Sigmoid colon (tissue), 7 donors: ENCODE measurements at places on chromosomes 3 and 15. TPM values are rescaled to one million over a fixed set of nuclear protein-coding genes. Genes with fewer than 3 reads are reported as not detected.

- H3K4me1 ChIP-seq, result peaks cover 4% of the 10 kb centered on the region
- no peaks in the 10 kb centered on the region for H3K36me3 ChIP-seq
- no peak for DNase-seq
- H3K27me3 ChIP-seq, result no peaks in the 10 kb centered on the region
These were observed 4.5 kb downstream of the FAM107A start for GRCh38 chr3:58572634-58573230.

DNA sequence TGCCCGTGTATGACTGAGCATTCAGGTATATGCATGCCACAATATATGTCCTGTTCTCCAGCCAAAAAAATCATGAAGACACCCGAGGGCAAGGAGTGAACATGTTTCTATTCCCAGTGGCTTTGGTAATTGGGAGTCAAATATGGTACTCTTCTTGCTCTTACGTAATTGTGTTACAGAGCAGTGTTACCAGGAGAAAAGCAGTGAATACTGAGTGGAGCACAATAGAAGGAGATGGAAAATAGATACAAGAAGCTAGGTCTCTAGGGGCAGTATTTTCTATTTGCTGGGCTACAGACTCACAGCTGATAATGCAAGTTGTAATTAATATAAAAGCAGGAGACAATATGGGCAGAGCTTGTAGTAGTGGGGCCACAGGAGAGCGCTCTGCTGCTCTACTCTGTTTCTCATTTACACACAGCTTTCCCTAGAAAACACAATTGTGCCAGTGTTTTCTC, 13.2 kb downstream of the MEIS2 start:
- no peaks in the 10 kb centered on the region for H3K4me1 ChIP-seq
- H3K27ac ChIP-seq, result peak overlapping the region; percentile 52
- no peak overlapping the region for H3K4me3 ChIP-seq
- no peak for DNase-seq
- no peaks in the 10 kb centered on the region for H3K27me3 ChIP-seq

DNA sequence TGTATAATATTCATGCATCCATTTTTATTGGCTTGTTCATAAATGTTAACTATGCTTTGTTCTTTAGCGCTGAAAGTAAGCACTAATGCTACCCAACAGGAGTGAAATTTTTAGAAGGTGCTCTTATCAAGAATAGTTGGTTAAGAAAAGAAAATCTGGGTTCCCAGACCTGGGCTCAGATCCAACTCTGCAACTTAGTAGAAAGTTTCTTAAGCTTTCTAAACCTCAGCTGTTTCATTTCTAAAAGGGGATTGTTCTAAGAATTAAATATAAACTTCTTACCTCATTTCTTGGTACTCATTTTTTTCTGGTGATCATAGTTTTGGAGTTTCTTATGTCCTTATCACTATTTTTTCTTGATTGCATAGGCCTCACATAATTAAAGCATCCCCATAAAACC, 12.1 kb downstream of the ARPP21 start:
- no peaks in the 10 kb centered on the region for H3K4me1 ChIP-seq
- no peaks in the 10 kb centered on the region for H3K36me3 ChIP-seq
- no peak overlapping the region for H3K4me3 ChIP-seq
- no peak overlapping the region for H3K27ac ChIP-seq
- no peaks in the 10 kb centered on the region for H3K27me3 ChIP-seq

GRCh38 chr15:84023636-84024035, 211.9 kb upstream of the GOLGA6L4 start:
- peaks cover 78% of the 10 kb centered on the region for H3K36me3 ChIP-seq
- H3K4me3 ChIP-seq, result no peak overlapping the region
- H3K27me3 ChIP-seq, result no peaks in the 10 kb centered on the region
- no peak overlapping the region for H3K27ac ChIP-seq
- no peak for DNase-seq

Gene EHHADH
- 3.2 TPM for total RNA-seq

Gene TEX55
- total RNA-seq, result not detected

Gene CD86
- total RNA-seq, result 5.8 TPM
